ENCODE measurements at places on chromosomes 11 and 22.

- no peak for DNase-seq
Observed at GRCh38 chr11:103327721-103328120, 218.5 kb downstream of the DYNC2H1 start.

GRCh38 chr22:37053310-37054055 is 1.9 kb downstream of the KCTD17 start:
- no peak for DNase-seq

DNA sequence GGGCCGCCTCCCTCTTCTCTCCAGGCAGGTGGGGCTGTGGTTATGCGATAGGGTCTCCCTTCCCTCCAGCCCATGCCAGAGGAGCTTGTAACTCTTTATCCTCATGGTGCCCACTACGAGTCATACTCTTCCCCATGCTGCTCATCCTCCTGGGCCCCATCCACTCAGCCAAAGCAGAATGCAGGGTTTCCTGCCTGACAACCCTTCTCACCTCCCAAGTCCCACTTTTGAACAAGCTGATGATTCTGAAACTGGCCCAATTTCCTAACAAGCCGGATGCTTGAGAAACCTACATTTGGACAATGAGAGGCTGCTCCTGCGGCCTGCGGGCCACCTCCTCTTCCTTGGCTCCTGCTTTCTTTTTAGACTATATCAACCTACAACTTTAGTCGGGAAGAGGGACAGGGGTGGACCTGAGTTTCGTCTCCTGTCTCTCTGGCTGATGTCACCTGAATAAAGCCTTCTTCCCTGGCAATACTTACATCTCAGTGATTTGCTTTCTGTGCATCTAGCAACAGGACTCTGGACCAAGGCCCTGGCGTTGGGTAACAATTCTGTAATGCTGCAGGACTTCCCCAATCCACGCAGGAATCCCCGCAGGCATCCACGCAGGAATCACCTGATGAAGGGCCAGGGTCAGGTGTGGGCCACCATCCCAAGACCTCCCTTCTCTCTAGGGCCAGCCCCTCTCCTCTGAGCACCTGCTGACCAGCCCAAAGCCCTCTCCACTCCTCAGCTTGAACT is 1.5 kb upstream of the NDUFS8 start:
- no peak for DNase-seq

DNA sequence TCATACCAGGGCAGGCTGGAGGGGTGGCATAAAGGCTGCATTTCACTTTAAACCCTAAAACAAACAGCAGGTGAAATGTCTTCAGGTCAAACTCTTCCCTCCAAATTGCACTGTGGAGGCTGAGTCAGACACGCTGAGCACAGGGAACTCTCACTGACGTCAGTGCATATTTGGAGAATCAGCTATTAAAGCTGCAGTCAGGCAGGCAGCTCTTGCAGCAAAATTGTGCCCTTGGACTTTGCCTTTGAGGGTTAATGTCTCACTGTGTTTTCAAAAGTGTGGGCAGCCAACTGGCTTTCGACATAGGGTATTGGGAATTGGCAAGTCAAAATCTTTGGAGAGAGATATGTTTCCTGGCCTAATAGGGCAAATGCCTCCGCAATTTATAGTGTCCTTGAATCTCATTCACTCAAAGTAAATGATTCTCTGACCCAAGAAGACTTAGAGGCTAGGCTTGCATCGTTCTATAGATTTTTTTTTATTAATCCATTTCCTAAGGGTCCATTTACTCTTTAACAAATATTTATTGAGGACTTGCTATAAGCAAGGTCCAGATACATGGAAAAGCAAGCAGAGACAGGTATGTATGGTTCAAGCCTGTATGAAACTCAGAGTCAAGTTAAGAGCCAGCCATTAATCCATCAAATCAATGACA is 27.7 kb upstream of the SMCO4 start:
- no peak for DNase-seq

DNA sequence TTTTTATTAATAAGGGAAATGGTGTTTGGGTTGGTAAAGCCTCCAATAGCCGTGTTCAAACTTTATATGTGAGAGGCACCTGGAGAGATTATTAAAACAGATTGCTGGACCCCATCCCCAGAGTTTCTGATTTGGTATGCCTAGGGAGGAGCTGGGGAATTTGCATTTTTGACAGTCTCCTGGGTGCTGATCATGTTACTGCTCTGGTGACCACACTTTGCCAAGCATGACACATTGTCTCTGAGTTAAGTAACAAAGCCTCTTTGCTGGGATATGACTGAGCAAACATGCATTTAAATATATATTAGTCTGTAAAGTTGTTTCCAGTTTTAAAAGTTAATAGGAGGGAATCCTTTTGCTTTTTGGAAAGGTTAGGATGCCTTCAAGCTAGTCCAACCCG is 140.4 kb downstream of the NAV2 start:
- DNase-seq: no peak
